NCI-H748 treated with DMSO at 0.1 percent for 48 hours (cell line): ENCODE measurements at places on chromosomes 11 and 22.

GRCh38 chr11:122923302-122923701, 40.7 kb downstream of the JHY start:
- no peak for DNase-seq

- DNase-seq = no peak
These were observed 47.9 kb downstream of the PPP6R3 start for GRCh38 chr11:68508425-68508824.

- DNase-seq = no peak
These were observed 2.3 kb downstream of the MYEOV start for GRCh38 chr11:69295995-69296889.

- no peak for DNase-seq
These were observed 148.9 kb downstream of the TBC1D22A start for GRCh38 chr22:46911346-46911745.

GRCh38 chr11:2205981-2206690, 34.5 kb upstream of the TH start:
- DNase-seq = no peak

GRCh38 chr11:127345819-127346459, 345.4 kb upstream of the KIRREL3 start:
- DNase-seq = peak; percentile 2

DNA sequence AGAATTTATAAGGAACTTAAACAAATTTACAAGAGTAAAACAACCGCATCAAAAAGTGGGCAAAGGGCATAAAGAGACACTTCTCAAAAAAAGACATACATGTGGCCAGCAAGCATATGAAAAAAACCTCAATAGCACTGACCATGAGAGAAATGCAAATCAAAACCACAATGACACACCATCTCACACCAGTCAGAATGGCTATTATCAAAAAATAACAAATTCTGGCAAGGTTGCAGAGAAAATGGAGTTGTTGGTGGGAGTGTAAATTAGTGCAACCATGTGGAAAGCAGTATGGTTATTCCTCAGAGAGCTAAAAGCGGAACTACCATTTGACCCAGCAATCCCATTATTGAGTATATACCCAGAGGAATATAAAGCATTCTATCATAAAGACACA, 866.8 kb upstream of the TENM4 start:
- no peak for DNase-seq

- no peak for DNase-seq
These were observed 28.6 kb downstream of the RAB30 start for GRCh38 chr11:83042964-83043711.

DNA sequence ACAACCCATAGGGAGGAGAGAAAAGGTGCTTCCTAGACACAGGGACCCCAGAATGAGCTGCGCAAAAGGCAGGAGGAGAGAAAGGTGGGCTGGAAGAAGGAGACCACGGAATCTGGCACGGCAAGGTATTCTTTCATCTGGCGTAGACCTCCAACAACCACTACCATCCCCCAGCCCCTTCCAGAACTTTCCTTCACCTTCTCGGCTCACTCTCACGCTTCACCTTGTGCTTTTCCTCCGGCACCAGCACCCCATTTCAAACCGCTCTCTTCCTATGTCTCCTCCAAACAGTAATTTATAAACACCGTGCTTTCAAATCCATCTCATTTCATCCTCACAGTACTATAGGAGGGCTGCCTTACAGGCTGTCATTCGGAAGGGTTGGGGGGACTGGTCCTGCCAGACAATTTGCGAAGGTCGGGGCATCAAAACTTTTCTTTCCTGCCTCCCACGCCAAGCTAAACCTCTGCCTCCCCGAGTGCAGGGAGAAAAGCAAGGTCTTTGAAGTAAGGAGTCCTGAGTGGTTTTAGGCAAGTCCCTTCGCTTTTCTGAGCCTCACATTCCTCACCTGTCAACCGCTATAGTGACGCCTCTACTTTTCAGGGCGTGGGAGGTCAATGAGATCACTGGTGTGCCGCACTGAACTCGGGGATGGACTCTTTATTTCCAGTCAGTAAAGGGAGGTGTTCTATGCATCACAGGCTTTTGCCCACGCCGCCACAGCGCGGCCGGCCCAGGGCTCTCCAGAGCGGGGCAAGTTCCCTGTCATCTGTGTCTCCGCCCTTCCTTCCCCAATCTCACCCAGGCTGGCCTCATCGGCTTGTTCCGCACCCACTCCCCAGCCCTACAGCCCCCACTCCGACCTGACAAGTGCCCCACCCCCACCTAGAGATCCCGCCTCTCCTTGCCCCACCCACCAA, 800 bp downstream of the KCTD21 start:
- no peak for DNase-seq

DNA sequence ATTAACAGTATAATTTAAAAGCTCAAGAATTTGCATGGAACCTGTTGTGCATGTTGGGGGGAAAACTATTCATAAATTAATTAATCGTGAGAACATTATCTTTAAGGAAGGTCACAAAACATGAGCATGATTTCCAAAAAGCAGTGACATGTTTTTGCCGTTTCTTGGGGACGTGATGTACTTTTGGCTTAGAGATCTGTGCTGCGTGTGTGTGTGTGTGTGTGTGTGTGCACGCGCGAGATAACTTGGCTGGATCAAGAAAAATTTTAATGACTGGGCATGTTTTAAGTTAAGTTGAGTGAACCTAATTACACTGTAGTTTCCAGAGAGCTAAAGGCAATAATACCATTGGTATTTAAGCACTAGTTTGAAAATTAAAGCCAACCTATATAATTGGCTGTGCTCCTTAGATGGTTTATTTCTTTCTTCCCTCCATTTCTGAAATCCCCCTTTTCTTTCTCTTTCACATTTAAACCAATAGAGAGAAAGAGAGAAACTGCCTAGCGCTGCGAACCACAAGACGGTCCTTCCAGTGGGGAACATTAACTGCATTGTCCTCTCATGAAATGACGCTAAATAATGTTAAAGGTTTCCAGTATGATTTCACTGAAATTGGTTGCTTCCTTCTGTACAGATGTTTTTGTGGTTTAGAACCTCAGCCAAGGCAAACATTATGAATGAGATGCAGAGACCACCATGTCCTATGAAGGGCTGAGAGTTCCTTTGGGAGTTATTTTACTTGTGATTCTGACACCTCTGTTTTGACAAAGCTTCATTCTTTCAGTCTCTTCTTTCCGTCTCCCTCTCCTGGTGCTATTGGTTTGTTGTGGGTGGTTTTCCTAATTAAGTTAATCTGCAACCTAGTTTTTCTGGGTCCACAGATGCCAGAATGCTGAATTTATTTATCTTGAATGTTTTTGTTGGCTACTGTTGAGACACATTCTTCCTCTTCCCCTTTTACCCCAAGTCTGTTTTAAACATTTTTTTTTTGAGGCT, 51.7 kb downstream of the ZBTB16 start:
- DNase-seq = no peak

- no peak for DNase-seq
These were observed 7.3 kb downstream of the TANGO2 start for GRCh38 chr22:20027966-20028854.

GRCh38 chr11:32418836-32419235, 16.5 kb downstream of the WT1 start:
- no peak for DNase-seq

DNA sequence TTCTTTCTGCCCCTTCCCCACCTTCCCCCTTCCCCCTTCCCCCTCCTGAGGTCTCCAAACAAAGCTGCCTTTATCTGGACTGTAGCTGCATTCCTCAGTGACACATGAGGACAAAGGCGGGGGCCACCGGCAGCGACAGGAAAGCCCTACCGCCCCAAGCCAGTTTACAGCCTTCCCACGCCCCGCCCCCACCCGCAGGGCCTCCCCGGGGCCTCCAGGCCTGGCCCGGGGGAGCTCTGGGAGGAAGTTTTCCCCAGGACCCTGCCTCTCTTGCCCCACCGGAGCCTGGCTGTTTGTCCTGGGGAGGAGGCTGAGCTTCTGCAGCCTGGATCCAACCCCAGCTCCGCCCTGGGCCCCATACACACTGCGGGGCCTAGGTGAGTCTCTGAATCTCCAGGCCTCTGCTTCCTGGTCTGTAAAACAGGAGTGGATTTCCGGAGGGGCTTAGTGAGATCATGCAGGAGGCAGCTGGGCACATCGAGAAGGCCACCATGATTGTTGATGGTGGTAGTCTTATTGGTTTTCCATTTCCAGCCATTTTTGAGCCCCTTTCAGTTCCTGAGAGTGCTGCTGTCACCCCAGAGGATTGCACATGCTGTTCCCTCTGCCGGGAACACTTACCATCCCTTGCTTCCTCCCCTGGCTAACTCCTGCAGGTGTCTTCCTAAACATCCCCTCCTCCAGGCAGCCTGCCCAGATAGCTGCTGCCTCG, 130.7 kb downstream of the MN1 start:
- DNase-seq = no peak

DNA sequence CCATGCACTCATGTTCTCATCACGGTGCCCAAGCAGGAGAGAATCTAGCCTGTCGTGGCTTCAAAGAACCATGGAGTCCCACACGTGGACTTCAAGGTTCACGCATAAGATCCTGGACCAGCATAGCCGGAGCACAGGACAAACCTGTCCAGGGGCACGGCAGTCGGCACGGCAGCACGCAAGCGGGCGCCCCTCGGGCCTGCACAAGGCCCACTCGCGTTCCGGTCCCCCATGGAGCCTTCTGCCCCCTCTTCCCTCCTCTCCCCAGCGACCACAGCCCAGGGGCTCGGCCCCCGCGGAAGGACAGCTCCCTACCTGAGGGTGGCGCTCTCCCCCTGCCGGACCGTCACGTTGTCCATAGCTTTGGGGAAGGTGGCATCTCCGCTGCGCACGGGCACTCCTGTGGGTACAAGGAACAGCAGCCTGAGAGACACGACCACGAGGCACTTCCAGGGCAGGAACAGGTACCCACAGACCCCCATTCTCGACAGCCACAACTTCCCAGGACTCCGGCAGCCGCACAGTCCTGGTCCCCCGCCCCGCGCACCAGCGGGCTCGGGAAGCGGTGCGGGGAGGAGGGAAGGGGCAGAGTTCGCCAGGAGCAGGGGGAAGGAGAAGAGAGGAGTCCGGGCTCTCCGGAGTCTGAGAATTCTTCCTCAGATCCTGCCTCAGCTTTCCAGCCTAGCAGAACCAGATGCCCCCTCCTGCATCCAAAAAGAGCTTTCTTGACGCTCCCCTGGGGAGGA, 589.5 kb downstream of the OPCML start:
- peak; percentile 7 for DNase-seq

DNA sequence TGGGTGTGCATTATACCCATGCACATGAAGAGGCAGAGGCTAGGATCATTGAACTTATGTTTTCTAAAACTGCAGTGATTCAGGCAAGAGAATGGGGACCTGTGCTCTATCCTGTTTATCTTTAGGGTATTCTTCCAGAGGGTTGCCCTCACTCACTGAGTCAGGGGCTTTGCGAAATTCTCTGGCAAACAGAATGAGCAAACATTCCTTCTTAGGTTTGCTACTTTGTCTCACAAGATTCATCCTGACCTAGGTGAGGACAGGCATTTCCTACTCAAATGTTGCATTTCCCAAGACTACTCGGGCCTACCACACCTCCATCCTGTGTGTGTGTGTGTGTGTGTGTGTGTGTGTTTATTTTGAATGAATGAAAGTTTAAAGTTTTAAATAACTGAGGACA, 2.7 kb upstream of the EIF3M start:
- DNase-seq = no peak

DNA sequence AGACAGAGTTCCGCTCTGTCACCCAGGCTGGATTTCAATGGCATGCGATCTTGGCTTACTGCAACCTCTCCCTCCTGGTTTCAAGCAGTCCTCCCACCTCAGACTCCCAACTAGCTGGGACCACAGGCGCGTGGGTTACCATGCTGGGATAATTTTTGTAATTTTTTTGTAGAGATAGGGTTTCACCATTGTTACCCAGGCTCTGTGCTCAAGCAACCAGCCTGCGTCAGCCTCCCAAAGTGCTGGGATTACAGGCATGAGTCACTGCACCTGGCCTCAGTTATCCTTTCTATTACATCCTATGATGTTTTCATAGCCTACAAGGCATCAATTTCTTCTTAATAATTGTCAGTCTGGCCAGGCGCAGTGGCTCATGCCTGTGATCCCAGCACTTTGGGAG, 36.5 kb downstream of the LRRC74B start:
- DNase-seq = no peak

- DNase-seq = no peak
These were observed 85.1 kb upstream of the CARD18 start for GRCh38 chr11:105224482-105225253.

DNA sequence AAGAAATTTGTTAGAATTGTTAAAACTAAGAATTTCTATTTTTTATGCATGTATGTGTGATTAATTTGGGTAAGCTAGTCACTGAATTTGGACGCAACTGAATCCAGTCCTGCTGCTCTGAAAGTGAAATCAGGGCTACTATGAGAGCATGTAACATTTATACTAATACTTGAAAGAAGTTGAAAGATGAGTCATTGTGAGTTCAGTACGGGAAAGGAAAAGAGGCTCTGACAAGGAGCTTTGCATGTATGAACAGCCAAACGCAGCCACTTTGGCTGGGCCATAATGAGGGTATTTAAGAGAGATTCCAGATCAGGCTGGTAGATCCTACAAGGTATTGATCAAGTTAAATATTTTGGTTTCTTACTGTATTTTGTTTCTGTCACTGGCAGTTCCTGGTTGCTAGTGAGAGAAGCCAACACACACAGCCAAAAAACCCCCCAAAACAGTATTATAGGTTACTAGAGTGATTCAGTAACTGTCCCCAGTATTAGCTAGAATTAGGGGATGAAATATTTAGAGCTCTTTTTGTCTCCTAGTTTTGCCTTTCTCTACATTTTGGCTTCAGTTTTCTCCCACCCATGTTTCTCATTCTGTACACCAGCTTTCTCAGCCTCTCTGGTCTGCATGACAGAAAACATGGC, 14.1 kb downstream of the AASDHPPT start:
- no peak for DNase-seq

DNA sequence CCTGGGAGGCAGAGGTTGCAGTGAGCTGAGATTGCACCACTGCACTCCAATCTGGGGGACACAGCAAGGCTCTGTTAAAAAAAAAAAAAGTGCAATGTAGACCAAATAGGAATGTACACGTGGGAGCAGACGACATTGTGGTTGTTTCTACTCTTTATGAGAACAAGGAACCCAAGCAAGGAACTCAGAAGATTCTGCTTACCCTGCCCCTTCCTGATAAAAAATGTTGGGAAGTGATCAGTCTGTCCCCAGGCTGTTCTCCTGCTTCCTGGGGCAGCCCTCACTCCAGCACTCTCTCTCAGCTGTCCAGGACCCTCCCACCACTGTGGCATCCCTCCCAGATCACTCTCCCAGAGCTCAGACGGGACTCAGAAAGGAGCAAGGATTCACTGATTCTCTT, 31.8 kb downstream of the SLCO2B1 start:
- DNase-seq = no peak

GRCh38 chr11:94148189-94148588, 19.5 kb downstream of the PANX1 start:
- no peak for DNase-seq

- DNase-seq = no peak
These were observed 81.0 kb downstream of the CCDC73 start for GRCh38 chr11:32713496-32713895.

- no peak for DNase-seq
These were observed 1001.1 kb downstream of the BRD1 start for GRCh38 chr22:48826546-48826945.
